Stimulated activated CD8-positive, alpha-beta memory T cell treated with anti-CD3 and anti-CD28 coated beads, Interleukin-4, amount 100 ng/mL, for 4 hours (primary cell): ENCODE measurements at places on chromosomes 3 and 15.

- no peak for DNase-seq
These were observed 2.2 kb upstream of the RBP1 start for GRCh38 chr3:139541532-139542288.

- no peak for DNase-seq
These were observed 41.3 kb downstream of the ARNT2 start for GRCh38 chr15:80445300-80446041.

GRCh38 chr3:14174483-14174882 is 3.9 kb downstream of the XPC start:
- no peak for DNase-seq

DNA sequence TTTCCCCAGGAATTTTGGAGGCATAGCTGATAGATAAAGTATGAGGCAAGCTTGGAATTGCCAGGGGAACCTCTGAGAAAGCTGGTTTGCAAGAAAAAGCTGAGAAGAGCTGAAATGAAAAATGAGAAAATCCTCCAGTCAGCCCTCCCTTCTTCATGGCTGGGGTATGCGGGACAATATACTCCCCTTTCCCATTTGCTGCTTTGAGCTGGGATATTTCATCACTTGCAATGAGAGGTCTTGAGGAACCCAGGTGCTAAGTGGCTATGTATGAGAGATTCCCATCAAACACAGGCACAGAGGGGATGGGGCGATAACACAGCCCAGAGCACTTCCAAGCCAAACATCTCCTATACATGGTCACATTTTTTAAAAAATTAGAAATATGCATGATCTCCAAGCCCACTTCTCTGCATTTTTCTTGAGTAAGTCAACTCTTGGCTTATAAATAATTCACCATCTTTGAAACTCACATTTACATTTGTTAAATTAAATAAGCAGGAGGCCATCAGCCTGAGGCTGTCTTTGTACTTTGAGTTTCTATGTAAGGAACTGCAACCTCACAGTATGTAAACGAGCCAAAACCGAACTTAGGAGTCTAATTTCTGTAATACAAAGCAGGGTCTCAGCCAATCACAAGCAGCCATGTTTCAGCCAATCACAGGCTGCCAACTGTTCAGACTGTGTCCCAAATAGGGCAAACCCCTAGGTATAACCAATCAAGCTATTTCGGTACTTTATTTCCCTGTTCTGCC is 983.6 kb upstream of the NR2F2 start:
- DNase-seq: no peak

- no peak for DNase-seq
These were observed 108.8 kb downstream of the SQOR start for GRCh38 chr15:45743426-45744235.

DNA sequence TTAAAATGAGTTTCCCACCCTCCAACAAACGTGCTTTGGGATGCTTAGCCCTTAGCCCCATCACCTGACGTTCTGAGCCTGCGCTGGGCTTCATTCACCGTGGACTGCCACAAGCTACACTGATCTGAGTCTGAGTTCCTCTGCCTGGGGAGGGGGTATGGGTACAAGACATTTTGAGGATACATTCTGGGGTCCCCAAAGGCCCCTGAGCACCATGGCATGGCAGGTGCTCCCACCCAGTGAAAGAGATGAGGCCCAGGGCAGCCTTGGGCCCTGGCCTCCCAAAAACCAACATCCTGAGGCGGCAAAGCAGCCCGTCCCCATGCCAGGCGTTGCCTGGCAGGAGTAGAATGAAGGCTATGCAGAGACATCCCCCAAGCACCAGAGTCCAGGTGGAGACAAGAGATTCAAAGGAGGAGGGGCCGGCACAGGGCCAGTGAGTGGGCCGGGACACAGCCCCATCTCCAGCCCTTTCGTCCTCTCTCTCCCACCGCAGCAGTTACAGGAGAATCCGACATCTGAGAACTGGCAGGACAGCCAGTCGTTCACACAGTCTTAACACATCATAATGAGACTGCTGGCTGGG is 74.5 kb downstream of the VGLL4 start:
- DNase-seq: no peak

DNA sequence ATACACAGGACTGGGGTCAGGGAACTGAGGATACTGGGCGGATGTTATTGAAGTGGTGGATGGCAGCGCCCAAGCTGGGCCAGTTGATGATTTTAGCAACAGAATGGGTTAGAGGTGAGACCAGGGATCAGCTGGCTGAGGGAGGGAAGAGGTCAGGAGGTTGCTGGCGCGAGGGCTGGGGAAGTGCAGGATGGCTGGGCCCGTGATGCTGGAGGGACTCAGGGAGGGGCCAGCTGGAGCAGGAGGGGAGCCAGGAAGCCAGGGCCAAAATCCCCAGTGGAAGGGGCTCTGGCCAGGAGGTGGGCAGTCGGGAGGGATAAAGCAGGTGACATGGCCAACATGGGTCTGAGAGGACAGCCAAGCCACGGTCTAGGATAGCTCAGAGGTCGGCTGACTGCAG is 178.0 kb downstream of the NSMCE3 start:
- no peak for DNase-seq

GRCh38 chr15:42133886-42134502 is 22.4 kb downstream of the PLA2G4F start:
- no peak for DNase-seq

GRCh38 chr3:113374078-113374477 is 67.2 kb downstream of the CFAP44 start:
- DNase-seq: no peak

GRCh38 chr3:7917443-7918151 is 584.0 kb upstream of the LMCD1 start:
- DNase-seq: no peak

DNA sequence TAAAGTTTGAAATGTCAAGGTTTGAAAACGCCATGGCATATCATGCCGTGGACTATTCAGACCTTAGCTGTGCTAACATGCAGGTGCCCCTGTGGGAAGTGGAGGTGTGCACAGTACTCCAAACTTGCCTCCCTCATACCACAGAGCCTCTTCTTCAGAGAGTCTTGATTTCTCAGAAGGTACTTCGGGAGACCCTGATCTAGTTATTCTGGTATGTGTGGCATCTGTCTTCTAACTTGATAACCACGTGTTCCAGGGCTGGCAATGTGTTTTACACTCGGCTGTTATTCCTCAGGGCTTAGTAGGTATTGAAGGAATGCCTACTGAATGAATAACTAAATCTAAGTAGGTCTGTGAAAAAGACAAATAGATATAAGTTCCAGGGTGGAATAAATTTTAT is 309.9 kb downstream of the CLSTN2 start:
- DNase-seq: no peak

- no peak for DNase-seq
These were observed 205.6 kb downstream of the NECTIN3 start for GRCh38 chr3:111277226-111277625.

- DNase-seq: no peak
These were observed 214.4 kb downstream of the ABHD5 start for GRCh38 chr3:43905157-43905556.

DNA sequence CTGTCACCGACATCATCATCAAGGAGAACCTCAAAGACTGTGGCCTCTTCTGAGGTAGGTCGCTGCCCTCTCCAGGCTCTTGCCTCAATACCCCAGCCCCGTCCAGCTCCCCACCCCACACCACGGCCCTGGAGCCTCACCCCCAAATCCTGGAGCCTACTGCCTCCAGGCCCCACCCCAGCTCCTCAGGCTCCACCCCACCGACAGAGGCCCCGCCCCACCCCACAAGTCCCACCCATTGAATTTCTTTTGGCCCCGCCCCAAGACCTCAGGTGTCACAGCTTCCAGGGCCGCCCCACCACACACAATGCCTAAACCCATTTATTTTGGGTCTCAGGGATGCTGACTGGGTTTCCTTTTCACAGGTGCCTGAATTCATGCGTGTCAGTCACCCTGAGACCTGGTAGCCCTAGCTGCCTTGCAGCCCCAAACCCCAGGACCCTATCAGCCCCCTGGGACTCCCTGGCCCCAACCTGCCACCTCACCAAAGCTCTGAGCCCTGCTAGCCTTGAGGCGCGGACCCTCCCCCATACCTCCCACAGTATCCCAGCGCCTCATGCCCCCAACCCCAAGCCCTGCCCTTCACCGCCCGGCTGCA is 3.6 kb downstream of the GNAT1 start:
- DNase-seq: no peak

DNA sequence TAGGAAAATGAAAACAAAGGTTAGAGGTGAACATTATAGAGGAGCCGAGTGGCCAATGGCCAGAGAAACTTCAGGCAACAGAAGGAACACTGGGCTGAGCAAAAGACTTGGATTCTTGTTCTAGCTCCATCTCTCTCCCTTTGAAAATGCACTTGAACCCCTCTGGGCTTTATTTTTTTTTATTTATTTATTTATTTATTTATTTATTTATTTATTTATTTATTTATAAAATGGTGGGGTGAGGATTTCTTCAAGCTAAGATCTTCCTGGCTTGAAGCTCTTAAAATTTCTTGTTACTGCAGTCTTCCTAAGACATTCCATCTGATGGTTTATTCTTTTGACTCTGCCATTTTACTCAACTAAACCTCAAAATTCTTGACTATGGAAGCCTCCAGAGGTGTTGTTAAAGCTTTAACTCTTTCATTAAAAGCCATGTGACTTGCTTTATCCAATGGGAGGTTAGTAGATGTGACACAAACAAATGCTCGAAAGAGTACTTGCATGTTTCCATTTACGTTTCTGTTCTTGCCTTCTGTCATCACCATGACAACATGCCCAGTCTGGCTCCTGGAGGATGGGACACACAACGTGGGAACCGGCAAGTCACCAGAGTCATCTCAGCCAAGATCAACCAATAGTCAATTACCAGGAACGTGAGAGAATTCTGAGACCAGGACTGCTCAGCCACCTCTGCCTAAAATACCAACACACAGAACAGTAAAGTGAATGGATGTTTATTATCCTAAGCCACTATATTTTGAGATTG is 325.2 kb upstream of the CTNNB1 start:
- DNase-seq: no peak

- DNase-seq: no peak
These were observed 725 bp downstream of the SRP14 start for GRCh38 chr15:40038275-40038637.

- no peak for DNase-seq
These were observed 129.7 kb downstream of the PROS1 start for GRCh38 chr3:93843981-93844380.

DNA sequence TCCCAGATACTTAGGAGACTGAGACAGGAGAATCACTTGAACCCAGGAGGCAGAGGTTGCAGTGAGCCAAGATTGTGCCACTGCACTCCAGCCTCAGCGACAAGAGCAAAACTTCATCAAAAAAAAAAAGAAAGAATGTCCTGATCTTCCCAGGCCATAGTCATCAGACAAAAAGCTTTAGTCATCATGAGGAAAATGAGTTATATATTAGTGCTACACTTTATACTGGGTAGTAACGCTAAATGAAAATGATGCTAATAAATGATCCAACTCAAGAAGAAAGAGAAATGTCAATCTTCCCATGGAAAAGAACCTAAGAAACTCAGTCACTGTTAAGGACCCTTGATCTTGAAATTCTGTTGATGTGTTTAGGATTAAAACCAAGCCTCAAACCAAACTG is 26.3 kb upstream of the TRIM59 start:
- no peak for DNase-seq

GRCh38 chr15:96959501-96959900 is 629.0 kb downstream of the NR2F2 start:
- no peak for DNase-seq

DNA sequence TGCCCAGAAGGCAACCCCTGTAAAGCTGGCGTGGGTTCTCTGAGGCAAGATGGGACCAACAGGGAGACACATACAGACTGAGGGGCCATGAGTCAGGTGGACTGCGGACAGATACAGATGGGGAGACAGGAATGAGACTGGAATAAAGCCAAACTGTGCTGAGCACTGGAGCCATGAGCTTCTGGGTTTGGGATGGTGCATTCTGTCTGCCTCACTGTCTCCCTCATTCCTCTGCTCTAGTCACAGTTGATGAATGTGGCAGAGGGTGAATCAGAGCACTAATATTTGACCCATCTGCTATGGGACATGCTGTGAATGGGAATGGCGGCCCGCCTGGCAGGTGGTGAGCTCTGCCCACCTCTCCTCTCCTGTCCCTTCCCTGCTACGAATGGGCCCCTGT is 262.9 kb downstream of the EPHB1 start:
- no peak for DNase-seq

- DNase-seq: no peak
These were observed 16.1 kb downstream of the C3orf22 start for GRCh38 chr3:126542340-126543241.

DNA sequence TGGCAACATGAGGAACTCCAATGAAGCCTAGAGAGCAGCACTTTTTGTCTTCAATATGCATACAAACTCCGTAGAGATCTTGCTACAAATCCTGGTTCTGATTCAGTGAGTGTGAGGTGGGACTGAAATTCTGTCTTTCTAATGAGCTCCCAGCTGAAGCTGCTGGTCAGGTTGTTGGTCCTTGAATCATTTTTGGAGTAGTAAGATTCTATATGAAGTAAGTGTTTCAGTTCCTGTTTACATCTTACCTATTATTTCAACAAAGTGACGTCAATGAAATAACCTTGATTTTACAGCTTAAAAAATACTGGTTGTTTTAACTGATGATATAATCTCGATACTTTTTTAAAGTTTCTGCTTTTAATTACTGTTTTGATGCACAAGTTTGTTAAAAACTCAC is 33.9 kb downstream of the SHQ1 start:
- no peak for DNase-seq

- DNase-seq: no peak
These were observed 124.9 kb downstream of the IGSF11 start for GRCh38 chr3:118909763-118910162.

- no peak for DNase-seq
These were observed 12.9 kb downstream of the NEO1 start for GRCh38 chr15:73065114-73065513.

- no peak for DNase-seq
These were observed 46.4 kb upstream of the CAPN7 start for GRCh38 chr3:15159501-15160136.

DNA sequence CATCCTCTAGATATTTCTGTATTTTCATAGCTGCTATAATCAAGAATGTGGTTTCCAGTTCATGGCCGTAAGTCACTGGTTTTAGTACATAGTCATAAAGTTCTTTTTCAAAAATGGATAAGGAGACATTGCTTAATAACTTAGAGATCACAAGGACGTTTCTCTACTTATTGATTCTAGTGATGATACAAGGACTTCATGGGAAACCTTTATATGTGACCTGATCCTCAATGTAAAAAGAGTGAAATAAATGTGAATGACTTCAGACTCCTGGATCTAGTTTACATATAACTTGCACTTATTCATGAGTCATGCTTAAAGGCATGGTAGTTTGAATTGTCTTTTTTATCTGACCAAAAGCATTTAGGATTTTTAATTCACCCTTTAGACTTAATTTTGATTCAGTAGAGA is 35.2 kb downstream of the TSC22D2 start:
- no peak for DNase-seq

DNA sequence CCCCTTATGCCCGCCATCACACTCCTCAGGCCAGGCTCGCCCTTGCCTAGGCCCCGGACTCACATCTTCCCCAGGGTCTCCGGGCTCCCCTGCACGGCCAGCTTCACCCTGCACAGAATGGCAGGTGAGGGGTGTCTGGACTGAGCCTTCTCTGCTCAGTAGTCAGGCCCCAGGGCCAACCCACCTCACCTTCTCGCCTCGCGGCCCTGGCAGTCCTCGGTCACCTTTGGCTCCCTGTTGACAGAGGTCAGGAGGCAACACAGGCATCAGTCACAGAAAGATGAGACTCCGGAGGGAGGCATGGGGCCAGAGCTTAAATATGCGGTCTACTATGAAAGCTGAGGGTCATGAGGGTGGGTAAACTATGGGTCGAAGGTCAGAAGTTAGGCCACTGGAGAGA is 8.4 kb upstream of the UCN2 start:
- DNase-seq: no peak
